ENCODE measurements at places on chromosomes 7 and 10.

DNA sequence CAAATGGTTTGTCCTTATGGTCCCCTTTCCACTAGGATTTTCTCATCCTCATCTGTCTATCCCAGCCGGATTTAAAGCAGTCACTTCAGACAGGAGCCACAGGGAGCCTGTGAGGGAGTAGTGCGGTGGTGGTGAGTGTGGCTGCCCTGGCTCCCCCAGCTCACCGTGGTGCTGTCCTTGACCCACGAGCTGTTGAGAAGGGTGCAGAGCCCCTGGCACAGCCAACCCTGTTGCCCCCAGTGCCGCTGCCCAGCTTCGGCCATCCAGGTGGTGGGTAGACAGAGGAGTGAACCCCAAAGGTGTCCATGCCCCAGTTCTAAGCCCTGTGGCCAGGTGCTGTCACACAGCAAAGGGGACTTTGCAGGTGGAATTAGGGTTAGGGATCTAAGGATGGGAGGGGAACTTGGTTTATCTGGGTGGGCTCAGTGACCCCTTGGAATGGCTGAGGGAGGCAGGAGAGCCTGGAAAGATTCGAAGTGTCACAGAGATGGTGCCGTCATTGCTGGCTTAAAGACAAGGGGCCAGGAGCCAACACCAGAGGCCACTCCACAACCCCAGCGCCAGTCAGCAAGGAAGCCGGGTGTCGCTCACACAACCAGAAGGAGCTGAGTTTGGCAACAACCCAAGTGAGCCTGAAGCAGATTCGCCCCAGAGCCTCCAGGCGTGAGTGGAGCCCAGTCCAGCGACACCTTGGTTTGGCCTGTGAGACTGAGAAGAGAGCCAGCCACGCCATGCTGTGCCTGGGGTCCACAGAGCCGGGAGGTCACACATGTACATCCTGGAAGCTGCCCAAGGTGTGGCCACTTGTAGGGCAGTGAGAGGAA is 142.4 kb downstream of the ADCY1 start:
- DNase-seq = no peak

DNA sequence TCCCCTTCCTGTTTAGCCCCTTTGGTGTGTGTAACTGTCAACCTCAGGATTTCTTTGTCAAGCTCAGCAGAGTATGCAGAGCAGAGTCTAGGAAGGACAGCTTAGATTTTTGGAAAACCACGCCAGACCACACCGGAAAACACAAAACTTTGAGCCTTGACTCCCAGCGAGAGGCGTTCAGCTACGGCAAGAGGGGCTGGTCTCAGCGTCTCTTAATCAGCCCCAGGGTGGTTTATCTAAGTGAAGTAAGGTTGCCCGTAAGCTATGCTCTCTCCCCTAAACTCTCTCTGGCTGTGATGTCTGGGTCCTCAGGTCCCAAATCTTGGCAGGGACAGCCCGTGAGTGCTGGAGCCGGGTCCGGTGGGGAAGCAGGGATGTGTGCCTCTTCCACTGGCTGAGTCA is 230.9 kb downstream of the KLF6 start:
- DNase-seq = no peak

DNA sequence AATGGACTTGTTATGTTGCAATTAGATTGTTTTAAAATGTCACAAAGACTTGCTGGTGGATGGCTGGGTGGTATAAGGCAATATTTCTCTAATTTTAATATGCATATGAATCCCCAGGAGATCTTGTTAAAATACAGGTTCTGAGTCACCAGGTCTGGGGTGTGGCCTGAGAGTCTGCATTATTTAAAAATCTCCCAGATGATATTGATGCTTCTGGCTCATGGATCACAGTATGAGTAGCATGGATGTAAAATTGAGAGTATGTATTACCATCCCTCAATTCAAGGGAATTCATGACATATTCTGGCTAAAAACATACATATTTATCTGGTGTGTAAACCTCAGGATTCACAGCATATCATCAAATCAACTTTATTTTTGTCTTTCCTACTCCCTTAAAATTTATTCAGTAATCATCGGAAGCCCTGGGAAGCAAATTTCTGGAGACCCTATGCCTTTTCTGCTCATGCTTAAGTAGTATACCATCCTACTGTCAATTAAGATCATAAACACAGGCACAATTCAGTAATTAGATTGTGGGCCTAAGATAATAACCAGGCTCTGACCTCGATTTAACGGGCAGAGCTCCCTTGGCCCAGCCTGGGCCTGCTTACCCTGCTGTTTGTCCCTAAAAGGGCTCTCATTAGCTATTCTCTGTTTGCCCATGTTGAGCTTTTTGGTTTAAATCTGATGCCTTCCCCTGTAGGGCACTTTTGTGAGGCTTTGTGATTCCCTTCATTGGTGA is 29.6 kb upstream of the ICA1 start:
- no peak for DNase-seq

- DNase-seq = no peak
These were observed 14.8 kb downstream of the MYL10 start for GRCh38 chr7:101614098-101614938.

GRCh38 chr10:18710201-18710653 is 51.0 kb downstream of the ARL5B start:
- DNase-seq = no peak

DNA sequence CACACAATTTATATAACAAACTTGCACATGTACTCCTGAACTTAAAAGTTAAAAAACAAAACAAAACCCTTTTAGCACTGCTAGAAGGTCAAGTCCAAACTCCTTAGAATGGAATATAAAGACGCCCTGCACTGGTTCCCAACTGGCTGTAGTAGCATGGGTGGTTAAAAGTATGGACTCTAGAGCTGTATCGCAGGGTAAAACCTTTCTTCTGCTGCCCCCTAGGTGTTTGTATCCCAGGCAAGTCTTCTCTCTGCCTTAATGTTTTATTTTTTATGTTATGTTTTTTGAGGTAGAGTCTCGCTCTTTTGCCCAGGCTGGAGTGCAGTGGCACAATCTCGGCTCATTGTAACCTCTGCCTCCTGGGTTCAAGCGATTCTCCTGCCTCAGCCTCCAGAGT is 35.2 kb downstream of the LSMEM1 start:
- DNase-seq = no peak

DNA sequence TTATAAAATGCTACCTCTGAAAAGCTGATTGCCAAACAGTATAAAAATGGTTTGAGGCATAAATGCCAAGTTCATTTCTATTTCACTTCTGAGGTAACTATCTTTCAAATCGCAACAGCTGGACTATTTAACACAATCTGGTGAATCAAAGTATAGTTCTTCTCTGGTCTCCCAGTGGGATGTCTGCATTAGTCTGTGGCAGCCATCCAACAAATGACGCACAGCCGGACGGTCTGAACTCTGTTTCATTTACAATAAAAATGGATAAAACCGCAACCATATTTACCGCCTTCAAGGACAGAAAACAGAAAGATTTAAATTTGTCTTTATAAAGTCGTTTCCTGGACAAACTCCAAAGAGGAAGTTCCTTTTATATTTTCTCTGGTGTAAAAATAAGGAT is 41.9 kb downstream of the ENO4 start:
- no peak for DNase-seq

DNA sequence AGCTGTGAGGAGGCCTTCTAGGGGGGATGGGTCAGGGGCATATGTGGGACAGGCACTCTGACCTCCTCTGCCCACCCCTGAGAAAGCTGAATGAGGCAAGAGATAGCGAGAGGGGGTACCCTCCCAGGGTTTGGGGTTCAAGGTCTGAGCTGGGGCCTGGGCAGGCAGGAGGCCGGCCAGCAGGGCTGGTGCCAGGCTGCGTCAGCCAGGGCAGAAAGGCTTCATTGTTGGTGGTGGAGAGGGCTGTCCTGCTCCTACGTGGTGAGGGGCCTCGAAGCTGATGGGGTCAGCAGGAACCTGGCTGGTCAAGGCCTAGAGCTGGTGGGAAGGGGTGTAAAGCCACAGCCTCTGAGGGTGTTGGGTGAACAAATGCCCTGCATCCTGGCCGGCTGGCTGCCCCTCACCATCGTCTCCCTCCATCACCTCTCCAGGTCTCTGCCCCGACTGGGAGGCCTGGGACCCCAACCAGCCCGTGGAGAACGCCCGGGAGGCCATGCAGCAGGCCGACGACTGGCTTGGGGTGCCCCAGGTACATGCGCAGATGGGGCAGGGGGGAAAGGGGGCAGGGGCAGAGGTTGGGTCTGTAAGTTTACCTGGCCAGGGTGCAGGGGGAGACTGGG is 6.6 kb downstream of the FLNC start:
- no peak for DNase-seq

DNA sequence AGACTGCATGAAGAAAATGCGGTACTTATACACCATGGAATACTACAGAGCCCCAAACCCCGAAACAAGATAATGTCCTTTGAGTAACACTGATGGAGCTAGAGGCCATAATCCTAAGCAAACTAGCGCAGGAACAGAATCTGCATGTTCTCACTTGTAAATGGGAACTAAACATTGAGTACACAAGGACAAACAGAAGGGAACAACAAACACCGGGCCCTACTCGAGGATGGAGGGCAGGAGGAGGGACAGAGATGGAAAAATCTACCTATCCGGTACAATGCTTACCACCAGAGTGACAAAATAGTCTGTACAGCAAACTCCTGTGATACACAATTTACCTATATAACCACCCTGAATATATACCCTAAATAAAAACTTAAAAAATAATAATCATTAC is 507.9 kb downstream of the IPMK start:
- DNase-seq = no peak

- DNase-seq = no peak
These were observed 27.4 kb upstream of the LOXL4 start for GRCh38 chr10:98295401-98295811.

DNA sequence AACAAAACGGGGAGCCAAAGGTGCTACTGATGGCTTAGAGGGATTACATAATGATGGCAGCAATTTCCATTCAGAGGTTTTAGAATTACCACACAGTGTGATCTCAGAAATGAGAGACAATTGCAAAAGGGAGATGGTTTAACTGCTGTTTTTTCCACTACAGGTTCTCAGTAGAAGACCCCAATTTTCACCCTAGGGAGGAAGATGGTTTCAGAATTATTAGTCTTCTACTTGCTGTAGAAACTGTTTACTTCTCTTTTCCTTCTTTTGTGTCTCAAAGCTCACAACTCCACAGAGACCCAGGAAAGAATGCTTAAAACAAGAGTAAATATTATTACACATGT is 226.5 kb downstream of the INHBA start:
- no peak for DNase-seq

DNA sequence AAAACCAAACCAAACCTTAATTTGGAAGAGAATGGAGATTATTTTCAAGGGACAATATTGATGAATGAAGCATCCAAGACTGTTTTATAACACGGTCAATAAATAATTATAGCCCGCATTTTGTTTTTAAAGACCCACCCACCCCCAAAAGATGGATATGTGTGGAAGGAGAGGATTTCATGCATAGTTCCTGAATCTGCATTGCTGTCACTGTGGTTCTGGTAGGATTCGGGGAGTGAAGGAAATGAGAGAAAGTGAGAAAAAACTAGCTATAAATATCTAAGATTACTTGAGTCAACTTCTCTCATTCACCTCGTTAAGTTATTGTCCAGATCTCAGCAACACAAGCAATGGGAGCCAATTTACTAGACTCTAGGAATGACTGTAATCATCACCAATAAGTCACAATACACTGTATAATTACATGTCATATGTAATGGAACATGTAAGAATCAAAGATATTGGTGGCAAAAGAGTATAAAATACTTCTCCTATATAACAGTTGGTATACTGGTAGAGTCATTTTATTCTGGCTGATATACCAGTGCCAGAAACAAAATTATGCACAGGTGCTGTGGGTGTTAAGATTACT is 30.2 kb downstream of the NAMPT start:
- DNase-seq = no peak

GRCh38 chr7:29639886-29640595 is 76.4 kb downstream of the PRR15 start:
- no peak for DNase-seq

DNA sequence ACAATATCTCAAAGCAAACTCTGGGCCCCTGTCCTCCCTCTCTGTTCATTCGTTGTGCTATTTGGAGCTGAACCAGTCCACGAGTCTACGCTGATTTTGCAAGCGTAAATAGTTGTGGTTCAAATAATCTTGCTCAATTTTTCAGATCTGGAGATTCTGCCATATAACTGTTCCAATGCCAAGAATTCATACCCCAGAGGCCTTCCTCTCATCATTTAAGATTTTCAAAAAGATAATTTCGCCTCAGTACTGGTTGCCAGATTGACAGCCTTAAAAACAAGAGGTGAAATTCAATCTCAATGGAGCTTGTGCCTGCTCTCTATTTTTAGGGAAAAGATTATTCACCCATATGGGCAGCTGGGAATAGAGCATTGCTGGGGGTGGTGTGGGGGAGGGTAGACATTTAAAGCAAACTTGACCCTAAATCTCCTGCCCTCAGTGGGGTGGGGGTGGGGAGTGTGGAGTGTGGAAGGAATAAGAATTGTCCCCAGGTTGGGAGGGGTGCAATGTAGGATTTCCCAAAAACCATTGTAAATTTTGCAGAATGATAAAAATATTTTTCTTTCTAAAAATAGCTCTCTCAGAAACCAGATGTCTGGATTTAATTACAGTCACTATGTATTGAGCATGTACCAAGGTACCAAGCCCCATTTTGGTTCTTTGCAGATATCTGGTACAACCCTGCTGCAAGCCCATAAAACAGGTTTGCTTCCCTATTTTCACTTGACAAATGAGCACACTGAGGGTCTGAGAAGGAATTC is 104.7 kb upstream of the EEPD1 start:
- DNase-seq = no peak

DNA sequence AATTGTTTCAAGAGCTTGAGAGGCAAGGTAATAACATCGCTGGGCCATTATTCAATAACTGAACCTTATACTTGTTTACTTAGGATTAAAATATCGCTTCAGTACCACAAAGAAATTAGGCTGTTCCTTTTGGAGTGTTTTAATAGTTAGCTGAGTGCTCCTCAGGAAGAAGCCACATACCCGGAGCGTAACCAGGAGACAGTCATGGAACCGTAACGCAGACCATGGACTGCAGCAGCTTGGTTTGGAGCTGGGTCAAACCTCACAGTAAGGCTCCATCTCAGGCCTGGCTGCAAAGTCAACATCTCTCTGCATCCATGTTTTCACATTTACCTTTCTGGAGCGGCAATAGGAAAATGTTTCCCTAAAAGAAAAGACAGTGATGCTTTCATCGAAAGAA is 599.0 kb downstream of the TNS3 start:
- DNase-seq = no peak

DNA sequence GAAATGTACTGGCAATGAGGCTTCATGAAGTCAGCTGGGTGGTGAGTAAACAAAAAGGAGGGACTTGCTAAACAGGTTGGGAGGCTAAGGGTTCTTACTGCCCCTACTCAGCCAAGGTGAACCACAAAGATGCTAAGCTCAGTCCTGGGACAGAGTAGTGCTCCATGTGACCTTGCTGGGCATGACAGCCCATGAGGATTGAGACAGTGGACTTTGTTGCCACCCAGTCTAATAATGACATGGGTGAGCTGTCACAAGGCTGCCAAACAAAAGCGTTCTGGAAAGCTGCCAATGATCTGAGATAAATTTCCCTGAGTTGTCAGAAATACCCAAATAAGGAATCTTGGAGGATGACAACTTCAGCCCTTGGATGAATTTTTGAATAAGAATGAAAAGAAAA is 75.2 kb downstream of the CLEC2L start:
- no peak for DNase-seq

- no peak for DNase-seq
These were observed 369.6 kb upstream of the DPP6 start for GRCh38 chr7:153682628-153683027.

- DNase-seq = no peak
These were observed 772.9 kb downstream of the SORCS3 start for GRCh38 chr10:105413997-105414396.

- DNase-seq = no peak
These were observed 35.5 kb downstream of the LYZL2 start for GRCh38 chr10:30594077-30594476.

- DNase-seq = no peak
These were observed 2.7 kb downstream of the CALD1 start for GRCh38 chr7:134782121-134782623.

Measured in stimulated activated CD4-positive, alpha-beta T cell treated with anti-CD3 and anti-CD28 coated beads, Interleukin-1b, Interleukin-23, amount 100 ng/mL, for 4 hours (primary cell).